ENCODE measurements at places on chromosomes 2 and 18.

DNA sequence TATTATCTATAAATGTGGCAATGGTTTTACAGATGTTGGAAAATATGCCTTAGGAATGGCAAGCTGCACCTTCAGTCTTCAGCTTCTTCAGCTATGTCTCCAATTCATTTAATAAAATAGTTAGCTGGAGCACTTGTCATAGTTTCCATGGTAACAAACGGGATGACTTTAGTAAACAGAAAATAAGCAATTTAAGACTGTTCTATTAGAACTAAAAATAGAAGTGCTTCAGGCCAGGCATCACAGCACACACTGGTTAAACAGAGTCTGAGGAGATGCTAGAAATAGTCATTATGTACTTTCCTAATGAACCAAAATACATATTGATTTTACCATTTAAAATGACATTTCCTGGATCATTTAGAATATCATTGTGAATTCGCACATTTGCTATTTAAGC, 195.0 kb downstream of the GCA start:
- DNase-seq: no peak

GRCh38 chr2:195536906-195537305, 120.1 kb upstream of the SLC39A10 start:
- DNase-seq: no peak

GRCh38 chr2:14126846-14127245, 505.7 kb upstream of the LRATD1 start:
- no peak for DNase-seq

DNA sequence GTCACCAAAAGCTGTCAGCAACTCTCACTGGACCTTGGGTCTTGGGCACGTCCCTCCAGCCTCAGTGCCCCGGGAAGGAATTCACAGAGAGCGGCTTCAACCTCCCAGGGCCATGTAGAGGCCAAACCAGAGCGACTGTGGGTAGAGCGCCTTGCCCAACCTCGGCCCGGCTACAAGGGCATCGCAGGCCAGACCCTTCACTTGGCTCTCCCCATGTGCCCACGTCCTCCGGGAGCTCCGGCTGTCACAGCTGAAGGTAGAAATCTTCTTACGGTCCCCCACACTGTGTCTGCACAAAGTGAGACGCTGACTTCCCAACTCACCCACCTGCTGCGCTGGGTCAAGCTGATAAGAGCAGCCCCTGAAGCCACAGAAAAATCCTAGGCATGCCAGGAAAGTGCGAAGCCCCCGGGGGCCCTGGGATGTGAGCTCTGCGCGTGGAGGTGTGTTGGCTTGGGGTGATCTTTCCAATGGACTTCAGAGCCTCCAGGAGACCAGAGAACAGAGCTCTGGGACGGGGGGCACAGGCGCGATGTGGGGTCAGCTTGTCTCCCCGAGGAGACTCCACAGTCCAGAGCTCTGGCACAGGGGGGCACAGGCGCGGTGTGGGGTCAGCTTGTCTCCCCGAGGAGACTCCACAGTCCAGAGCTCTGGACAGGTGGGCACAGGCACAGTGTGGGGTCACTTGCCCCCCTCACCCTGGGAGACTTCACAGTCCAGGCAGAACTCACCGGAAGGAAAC, 105.5 kb downstream of the RTP5 start:
- no peak for DNase-seq

- DNase-seq: no peak
These were observed 31.7 kb downstream of the NGEF start for GRCh38 chr2:232981356-232981755.

- no peak for DNase-seq
These were observed 1182.3 kb downstream of the CNTNAP5 start for GRCh38 chr2:125207431-125207830.

DNA sequence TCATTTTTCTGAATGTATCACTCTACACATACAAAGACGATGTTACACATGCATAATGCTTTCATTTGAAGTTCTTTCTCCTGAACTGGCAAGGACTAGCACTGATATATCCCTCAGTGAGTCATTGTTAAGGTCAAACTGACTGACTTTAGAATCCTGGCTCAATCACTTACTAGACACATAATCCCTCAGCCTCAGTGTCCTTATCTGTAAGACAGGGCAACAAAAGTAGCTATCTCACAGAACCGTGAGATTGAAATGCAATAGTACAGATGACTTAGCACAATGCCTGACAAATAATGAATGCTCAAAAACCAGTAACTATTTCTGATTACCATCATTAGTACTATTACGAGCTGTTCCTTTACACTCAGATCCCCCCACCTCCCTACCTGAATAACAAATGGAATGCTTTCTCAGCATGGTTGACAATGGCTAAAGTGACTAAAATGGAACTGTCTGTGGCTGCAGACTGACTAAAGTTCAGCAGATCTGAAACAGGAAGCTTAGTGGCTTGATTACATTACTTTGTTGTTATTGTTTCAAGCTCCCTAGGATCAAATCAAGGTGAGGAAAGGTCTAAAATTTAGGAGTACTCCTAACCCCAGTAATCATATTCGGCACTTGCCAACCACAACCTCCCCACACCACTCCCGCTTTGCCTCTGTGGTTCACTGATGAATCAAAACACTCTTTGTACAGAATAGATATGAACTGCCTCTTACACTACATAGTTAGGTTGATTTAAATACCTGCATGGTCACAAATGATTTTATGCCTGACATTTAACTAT, 35.8 kb upstream of the CACNB4 start:
- no peak for DNase-seq

- DNase-seq: no peak
These were observed 246.1 kb downstream of the ACKR3 start for GRCh38 chr2:236815746-236816145.

GRCh38 chr18:79634593-79635426, 44.8 kb upstream of the CTDP1 start:
- DNase-seq: no peak

GRCh38 chr2:106885329-106885728, 638 bp downstream of the ST6GAL2 start:
- no peak for DNase-seq

DNA sequence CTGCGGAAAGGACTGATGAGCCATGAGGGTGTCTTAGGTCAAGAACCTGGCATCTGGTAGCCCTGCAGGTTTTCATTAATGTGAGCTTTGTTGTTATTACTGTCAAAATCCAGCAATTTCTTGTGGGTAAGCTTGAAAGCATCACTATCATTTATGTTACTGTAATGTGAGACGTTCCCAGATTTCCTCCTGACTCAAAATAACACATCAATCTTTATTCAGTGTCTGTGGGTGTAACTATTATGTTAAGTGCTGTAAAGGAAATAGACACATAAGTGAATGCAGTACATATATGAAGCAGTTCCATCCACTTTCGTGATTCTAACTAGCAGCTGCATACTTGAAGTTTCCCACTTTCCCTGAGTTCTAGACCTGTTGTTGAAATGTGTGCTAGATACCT, 89.8 kb downstream of the FHOD3 start:
- no peak for DNase-seq

DNA sequence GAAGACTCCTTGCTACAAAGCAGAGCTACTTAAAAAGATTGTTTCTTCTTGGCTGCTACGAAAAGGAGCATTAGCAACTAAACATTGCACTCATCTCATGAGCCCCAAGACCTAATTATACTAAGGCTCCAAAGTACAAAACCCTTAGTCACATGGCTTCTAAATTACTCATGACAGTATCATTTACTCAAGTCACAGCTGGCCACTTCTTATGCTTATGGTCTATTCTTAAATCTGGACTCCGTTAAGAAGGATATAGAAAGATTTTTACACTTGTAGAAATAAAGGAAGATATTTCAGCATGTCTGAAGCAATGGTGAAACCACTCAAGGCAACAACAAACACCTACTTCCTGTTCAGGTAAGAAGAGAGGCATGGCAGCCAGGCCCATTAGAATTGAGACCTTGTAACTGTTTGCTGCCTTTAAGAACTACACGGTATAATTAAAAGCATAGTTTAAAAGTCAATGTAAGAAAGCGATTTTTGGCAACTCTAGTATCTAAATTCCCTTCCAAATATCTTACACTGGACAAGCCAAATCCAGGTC, 12.7 kb downstream of the ANKRD44 start:
- DNase-seq: no peak

DNA sequence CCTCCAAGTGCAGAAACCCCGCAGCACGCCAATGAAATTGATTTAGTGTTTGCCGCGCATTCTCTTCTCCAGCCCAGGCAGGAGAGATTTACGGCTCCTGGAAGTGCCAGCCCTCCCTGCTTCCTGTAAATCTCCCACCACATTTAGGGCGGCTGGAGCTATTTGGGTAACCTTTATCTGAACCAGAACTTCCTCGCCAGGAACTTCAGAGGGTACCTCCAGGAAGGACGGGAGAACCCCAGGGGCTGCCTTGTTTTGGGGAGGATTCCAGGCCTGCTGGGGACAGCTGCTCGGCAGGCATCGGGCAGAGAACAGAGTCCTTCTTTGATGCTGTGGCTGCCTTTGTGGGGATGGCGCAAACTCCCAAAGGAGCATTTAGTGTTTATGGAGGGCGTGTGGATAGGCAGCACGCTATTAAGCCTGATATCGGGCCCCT, 122.0 kb upstream of the MYCN start:
- DNase-seq: no peak

DNA sequence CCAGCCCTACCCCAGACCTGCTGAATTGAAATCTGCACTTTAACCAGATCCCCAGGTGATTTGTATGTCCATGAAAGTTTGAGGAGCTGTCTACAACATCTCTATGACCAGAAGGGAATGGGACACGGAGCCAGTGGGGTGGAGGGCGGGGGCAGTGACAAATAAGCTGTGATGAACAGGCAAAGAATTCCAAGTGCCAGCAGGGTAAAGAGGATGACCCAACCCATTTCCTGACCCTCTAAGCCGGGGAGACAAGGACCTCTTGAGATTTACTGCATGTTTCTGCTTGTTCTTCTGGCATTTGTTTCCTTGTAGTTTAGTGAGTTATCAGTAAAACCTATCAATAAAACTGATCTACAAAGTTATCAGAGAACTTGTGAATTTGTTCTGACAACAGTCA, 8.7 kb downstream of the TET3 start:
- DNase-seq: no peak

- no peak for DNase-seq
These were observed 120.1 kb upstream of the REV1 start for GRCh38 chr2:99609851-99610381.

DNA sequence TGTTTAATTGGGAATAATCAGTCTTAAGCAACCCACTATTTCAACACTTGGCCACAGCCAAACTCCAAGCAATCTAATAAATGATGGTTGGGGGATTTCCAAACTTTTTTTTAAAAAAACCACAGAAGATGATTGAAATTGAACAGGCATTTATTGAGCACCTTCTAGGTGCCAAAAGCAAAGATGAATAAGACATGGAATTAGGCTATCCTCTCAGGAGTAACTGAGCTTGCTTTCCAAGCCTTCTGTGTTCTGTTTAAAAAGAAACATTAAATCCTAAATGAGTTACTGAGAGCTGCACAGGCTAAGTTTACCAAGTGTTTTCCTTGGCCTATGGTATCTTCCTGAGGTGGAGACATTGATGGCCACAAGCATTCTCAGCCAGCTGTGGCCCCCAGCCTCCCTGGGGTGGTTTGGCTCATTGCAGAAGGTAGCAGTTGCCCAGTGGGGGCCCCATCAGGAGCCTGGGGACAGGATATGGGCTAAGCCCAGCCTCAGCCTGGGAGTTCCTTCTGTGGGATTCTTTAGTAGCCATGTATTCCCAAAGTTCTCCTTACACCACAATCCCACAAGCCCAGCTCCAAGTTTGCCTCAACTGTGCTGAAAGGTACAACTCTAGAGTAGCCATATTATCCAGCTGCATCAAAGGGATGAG, 174.3 kb downstream of the C1D start:
- DNase-seq: no peak

DNA sequence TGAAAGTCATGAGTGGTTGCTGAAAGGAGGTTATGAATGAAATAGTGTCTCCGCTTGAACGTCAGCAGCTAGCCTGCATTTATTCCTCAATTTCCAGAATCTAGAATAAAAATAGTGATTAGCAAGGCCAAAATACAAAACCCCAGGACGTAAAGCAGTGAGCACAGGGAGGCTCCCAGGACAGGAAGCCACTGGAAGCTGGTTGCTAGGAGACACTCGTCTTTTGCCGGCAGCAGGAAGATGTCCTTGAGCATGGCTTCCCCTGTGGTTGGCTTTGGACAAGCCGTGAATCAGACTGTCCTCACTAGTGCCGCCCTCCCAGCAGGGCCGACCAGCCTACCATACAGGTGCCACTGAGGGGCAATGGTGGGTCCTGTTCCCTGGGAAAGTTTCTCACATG, 374.4 kb downstream of the MTX2 start:
- no peak for DNase-seq

GRCh38 chr2:226483143-226483542, 316.5 kb downstream of the IRS1 start:
- DNase-seq: no peak

GRCh38 chr2:235066895-235067294, 115.1 kb downstream of the SH3BP4 start:
- no peak for DNase-seq

- DNase-seq: no peak
These were observed 17.0 kb downstream of the COL5A2 start for GRCh38 chr2:189162566-189162965.

DNA sequence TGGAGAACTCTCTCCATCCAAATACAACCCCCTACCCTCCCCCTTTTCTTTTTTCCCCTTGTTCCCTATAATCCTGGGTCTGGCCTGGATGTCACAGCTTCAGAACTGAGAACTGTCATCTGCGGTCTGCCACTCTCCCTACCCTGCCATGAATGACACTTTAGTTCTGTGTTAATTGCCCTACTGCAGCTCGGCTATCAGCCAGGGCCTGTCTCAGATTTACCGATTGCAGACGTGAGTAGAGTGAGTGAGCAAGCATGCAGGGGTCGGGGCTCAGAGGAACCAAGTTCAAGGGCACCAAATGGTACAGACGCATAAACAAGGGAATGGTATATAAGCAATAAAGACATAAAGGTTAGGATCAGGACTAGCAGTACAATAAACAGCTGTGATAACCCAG, 967.8 kb downstream of the BCL11A start:
- no peak for DNase-seq

DNA sequence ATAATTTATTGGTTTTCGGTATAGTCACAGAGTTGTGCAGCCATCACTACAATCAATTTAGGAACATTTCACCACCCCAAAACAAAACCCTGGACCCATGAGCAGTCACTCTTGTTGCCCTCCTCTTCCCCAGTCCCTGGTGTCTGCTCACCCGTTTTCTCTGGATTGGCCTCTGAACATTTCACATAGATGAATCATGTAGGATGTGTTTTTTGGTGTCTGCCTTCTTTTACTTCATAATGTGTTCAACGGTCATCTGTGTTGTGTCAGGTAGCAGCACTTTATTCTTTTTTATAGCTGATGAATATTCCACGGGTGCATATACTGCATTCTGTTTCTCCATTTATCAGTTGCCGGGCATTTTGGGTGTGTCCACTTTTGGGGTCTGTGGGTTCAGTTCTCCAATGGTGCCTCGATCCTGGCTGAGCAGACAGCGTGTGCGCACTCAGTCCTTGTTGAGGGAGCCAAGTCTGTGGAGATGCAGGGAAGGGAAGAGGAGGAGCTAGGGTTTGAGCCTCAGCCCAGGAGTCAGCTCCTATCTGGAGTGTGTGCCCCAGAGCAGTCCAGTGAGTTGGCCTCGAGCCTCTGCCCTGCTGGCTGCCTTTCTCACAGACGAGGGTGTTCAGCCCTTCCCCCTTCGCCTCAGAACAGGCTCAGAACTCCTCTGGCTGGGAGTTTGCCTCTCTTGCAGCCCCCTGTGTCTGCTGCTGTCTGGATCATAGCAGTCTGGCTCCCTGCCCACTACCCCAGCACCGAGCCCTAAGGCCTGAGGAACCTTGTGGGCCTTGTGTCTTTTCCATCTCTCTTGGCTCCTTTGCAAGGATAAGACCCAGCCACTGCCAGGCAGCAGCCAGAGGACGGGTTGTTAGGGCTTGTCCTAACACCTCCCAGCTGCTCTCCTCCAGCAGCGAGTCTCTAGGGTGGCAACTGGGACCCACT, 18.0 kb downstream of the C2orf74 start:
- no peak for DNase-seq
